ENCODE measurements at places on chromosomes 5 and 9.
A peak's percentile ranks its signal among the peaks of the same experiment; 100 is the strongest.

GRCh38 chr9:133402689-133403088, 15.1 kb downstream of the REXO4 start:
- no peak for DNase-seq

DNA sequence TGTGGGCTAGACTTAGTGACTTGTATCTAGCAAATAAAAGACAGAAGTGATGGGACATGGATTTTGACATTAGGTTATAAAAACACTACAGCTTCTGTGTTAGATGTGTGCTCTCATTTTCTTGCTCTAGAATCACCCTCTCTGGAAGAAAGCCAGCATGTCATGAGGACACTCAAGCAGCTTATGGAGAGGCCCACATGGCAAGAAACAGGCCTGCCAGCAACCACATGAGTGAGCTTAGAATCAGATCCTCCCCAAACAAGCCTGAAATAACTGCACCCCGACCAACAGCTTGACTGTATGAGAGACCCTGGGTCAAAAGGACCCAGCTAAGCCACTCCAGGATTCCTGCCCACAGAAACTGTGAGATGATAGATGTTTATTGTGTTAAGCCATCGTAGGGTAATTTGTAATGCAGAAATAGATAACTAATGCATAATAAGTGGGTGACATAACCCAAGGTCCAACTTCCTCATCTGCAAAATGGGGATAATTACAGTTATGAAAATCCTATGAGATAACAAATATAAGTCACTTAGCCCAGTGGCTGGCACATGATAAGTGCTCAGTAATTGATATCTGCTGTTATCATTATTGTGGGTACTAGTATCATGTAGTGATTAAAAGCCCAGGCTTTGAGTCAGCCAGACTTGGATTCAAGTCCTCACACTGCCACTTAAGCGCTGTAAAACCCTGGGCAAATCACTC, 86.5 kb downstream of the KLHL3 start:
- DNase-seq: no peak

DNA sequence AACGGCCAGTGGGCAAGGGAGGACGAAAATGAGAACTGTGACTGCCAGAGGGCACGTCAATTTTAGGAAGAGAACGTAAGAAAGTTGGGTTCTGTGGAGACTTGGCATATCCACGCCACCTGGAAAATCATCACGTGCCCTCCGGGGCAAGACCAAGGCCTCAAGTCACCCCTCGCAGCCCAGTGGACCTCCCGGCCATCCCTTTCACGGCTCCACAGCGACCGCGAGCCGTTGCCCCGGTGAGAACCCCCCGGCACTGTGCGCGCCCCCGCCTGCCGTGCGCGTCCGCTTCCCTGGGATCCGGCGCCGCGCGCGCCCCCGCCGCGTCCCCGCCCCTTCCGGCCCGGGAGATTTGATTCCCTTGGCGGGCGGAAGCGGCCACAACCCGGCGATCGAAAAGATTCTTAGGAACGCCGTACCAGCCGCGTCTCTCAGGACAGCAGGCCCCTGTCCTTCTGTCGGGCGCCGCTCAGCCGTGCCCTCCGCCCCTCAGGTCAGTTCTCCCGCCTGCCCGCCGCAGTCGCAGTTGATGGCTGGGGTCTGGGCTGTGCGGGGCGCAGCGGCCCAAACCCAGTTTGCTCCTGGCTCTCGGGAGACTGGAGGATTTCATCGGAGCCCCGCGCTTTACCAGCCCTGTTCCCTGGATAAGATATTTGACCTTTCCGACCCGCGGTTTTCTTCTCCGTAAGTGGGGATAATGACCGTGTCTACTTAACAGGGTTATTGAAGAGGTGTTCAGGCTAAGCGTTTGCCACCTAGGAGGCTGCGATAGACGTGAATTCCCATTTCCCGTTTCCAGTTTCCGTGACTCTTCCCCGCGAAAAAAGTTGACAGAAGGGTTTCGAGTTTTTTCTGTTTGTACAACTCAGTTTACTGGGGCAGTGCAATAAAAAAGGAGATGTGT, at the start of gene MELK:
Gene MELK, plus strand, starts transcription at position 381 of the 904 bp plus-strand sequence. CDS start 8,787 bp downstream, outside the sequence.
- peak; percentile 77 for DNase-seq

- DNase-seq: no peak
These were observed 35.2 kb upstream of the GLDC start for GRCh38 chr9:6680797-6681146.

DNA sequence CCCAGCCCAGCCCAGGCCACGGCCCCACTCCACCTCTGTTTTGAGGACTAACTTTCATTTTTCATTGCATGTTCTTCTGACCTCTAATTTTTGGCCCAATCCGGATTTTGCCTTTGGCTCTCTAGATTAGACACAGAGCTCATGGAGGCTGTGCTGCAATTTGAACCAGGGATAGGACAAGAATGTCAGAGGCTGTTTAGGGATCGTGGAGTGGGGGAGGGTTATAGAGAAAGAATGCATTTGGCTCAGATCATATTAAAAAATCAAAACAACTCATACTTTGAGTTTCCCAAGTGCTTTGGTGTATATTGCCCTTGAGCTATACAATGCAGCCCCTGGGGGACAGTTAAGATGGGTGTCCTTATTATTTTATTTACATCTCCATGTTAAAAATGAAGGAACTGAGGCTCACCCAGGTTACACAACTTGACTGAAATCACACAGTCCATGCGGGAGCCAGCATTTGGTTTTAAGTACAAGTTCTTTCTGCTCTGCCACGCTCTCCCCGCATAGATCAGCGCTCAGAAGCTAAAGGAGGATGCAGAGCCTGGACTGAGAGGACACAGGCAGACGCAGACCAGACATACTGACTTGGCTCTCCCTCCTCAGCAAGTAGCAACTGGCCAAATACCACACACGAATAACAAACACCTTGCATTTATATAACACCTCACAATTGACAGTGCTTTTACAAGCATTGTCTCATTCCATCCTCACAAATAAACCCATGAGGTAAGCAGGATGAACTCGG, 126.4 kb upstream of the RAI14 start:
- DNase-seq: peak; percentile 95

GRCh38 chr5:155554500-155554899, 540.9 kb downstream of the KIF4B start:
- DNase-seq: peak; percentile 25

- DNase-seq: no peak
These were observed 32.7 kb downstream of the OSMR start for GRCh38 chr5:38878391-38879077.

GRCh38 chr5:149382517-149383220, 3.6 kb upstream of the IL17B start:
- DNase-seq: peak; percentile 37

GRCh38 chr9:98709968-98710965, 1.5 kb upstream of the GABBR2 start:
- DNase-seq: peak; percentile 58

DNA sequence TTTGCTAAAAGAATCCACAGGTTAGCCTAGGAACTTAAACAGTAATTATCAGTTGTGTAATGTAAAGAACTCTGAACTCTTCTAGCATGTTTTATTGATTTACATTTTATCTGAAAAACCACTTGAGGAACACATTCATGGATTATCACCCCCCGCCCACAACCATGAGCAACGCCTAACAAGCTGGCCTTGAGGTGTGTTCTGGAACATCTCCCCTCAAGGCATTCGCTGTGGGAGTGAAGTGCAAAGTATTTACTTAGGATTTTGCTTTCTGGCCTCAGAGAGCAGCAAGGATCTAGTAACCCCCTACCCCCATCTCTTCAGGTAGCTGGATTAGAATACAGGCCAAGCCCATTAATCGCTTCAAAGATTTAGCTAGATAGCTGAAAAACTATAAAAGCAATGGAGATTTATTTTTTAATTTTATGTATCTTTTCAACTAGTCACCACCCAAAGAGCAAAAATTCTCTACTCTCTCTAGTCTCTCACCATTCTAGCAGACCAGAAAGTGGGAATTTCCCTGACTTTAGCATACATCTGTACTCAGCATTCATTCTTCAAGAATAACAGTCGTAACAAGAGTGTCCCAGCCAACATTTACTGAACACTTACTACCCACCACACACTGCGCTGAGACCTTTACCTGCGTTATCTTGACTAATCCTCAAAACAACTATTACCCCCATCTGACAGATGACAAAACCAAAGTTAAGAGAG, 37.2 kb downstream of the DDX31 start:
- peak; percentile 79 for DNase-seq

GRCh38 chr9:132898051-132898450, 19.4 kb downstream of the SPACA9 start:
- no peak for DNase-seq

DNA sequence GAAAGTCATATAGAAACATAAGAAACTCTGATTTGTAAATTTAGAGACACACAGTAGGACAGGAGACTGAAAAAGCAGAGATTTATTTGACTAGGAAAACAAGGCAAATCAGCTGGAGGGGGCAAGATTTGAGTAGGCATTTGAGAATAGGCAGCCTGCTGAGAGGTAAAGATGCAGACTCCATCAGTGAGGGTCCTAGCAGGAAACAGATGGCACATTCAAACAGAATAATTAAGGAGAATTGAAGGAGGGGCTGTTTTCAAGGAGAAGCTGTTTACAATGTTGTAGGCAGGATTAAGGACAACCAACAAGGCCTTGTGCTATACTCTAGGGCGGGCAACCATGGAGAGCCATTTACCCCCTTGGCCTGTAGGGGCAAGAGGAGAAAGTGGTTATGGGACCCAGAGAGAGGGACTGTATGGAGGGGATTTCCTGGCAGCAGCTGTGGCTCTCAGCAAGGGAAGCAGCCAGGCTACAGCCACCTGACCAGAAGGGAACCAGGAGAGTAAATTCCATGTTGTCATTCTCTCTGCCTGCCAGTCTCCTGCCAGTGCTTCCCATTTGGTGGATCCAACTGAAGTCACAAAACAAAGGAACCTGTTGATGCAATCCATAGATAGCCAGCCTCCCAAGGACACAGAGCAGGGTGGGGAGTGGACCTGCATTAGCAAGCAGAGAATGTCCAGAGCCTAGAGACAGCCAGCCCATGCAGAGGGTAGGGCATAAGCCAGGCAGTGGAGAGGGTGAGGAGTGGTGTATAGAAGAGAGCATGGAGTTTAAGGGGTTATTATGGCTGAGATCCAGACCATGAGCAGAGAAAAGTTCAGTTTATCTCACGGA, 38.2 kb downstream of the PAPPA start:
- no peak for DNase-seq

- DNase-seq: no peak
These were observed 146.9 kb downstream of the TENT4A start for GRCh38 chr5:6859951-6860638.

DNA sequence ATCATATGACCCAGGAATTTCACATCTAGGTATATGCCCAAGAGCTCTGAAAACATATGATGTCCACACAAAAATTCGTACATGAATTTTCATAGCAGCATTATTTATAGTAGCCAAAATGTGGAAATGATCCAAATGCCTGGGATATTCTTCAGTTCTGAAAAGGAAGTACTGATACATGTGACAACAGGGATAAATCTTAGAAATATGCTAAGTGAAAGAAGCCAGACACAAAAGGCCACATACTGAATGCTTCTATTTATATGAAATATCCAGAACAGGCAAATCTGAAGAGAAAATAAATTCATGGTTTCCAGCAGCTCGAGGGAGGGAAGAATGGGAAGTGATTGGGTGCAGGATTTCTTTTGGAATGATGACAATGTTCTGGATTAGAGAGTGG, 16.8 kb upstream of the ZBTB43 start:
- no peak for DNase-seq

- no peak for DNase-seq
These were observed 6.8 kb downstream of the CTSL start for GRCh38 chr9:87732756-87733155.

GRCh38 chr5:169867347-169867746, 112.9 kb downstream of the INSYN2B start:
- no peak for DNase-seq

GRCh38 chr9:78304357-78304756, 7.4 kb downstream of the PSAT1 start:
- no peak for DNase-seq

DNA sequence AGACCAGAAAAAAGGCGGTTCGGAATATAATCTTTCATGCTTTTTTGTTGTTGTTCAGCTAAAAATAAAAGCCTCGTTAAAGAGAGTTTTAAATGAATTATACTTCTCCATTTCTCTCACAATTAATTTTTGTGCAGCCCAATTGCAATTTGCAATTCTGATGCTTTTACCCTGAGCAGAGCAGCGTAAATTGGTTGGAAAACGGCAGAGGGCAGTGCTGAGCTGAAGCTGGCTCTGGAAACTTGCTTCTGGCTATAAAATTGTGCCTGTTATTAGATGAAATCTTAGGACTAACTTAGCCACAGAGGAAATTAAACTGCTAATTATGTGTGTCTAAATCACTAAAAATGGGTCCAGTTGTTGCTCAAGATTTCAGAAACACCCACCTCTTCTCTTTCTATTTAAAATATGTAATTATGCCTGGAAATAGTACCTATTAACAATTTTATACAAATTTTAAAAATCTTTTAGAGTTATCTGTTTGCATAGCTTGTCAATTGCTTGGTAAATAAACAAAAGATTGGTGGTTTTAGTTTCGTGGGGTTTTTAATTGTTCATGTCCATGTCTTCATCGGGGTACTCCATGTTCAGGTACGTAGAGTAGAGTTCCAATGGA, 441.8 kb upstream of the TLE4 start:
- DNase-seq: peak; percentile 82

- DNase-seq: peak; percentile 31
These were observed 727 bp upstream of the GLIPR2 start for GRCh38 chr9:36135741-36136271.

DNA sequence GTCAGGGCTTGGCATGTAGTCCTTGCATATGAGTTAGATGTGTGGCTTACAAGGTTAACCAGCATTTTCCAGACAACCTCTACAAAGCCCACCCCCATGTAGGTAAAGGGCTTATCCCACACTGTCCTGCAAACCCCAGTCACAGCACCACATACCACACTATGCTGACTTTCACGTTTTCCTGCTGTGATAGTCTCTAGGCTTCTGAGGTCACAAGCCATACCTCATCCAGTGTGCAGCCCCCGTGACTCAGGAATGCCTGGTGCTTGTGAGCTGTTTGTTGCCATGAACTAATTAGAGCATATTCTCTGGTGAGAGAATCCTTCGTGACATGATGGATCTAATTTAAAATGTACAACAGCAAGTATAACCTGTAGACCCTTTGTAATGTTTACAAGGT, 50.8 kb downstream of the ERAP1 start:
- DNase-seq: no peak

DNA sequence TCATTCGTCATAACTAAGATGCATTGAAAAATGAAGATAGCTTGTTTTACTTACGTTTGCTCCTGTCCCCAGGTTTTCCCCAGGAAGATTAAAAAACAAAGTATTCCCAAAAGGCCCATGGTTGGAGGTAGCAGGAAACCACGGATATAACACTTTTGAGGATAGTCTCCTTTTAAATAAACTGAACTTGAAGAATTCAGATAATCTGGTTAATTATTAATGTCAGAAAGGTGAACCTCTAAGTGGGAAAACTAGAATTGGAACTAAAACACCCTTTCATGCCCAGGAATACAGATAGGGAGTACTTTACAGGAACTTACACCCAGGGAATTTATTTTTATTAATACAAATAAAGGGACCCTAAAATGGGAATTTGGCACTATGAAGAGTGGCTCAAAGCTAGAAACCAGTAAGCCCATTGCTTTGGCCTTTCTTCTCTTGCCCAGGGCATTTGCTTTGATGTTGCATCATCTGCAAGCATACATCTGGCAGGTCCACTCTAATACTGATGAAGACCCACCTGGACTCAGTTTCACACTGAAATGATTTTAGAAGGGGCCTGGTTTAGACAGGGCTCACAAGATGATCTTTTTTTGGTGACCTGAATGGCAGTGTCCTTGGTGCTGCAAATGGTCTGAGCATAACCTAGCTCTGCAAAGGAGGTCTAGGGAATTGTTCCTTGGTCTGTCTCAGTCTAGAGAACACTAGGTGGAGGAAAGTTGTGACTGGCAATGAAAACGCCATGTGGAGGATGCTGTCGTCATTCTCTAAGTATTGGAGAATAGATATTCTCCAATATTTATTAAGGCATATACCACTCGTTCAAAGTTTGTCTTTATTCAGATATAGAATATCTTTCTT, at the start of gene C5:
Gene C5, minus strand, starts transcription at position 148 of the 861 bp plus-strand sequence. Its CDS starts 29 bp downstream, at position 119.
- no peak for DNase-seq

All from trophoblast cell (in vitro differentiated cells and primary cell).